Activated naive CD4-positive, alpha-beta T cell treated with anti-CD3 and anti-CD28 coated beads, Interleukin-2, amount 10 ng/mL, durations not matched to agents 7 days and 5 days (primary cell): ENCODE measurements at places on chromosomes 7 and 10.

GRCh38 chr7:42469341-42469740 lies 232.3 kb upstream of the GLI3 start:
- H3K4me1 ChIP-seq, result no peaks in the 10 kb centered on the region
- no peak overlapping the region for H3K27ac ChIP-seq
- no peak for DNase-seq
- H3K36me3 ChIP-seq, result no peaks in the 10 kb centered on the region
- no peak overlapping the region for H3K4me3 ChIP-seq

- DNase-seq, result no peak
- H3K27me3 ChIP-seq, result no peaks in the 10 kb centered on the region
- H3K4me3 ChIP-seq, result no peak overlapping the region
- H3K4me1 ChIP-seq, result no peaks in the 10 kb centered on the region
- H3K36me3 ChIP-seq, result no peaks in the 10 kb centered on the region
Observed at GRCh38 chr10:106571192-106571946, 593.1 kb downstream of the SORCS1 start.

DNA sequence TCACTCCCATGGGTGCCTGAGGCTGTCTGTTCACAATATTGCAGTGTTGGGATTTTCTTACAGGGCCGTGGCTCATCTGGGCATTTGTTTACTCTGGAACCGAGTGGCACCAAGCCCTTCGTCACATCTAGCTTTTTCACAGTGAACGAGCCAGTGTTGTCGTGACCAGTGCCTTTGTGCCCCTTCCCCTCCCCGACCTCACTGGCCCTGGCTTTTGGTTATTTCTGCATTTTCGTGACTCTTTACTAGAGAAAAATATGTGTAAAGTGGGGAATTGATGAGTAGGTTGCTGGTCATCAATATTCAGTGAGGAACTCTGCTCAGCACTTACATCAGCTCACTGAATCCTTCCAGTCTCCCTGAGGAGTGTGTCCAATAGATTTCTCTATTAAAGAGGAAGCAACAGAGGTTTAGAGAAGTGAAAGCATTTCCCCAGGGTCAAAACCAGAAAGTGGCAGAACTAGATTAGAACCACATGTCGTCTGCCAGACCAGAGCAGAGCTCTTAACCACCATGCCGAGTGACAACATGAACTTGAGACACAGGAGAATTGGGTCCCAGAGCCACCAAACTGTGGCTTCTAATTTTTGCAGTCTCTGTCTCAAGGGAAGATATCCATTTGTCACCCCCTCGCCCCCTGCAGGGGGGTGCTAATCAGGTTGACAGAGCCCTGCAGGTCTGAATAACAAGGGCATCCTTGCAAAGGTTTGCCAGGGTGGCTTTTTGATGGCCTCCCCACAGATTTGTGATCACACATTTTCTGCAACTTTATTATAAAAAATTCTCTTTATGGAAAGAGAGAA lies 125.3 kb downstream of the CHN2 start:
- no peak for DNase-seq
- no peaks in the 10 kb centered on the region for H3K36me3 ChIP-seq
- H3K4me1 ChIP-seq, result no peaks in the 10 kb centered on the region
- H3K27me3 ChIP-seq, result peaks cover 7% of the 10 kb centered on the region
- H3K27ac ChIP-seq, result no peak overlapping the region

DNA sequence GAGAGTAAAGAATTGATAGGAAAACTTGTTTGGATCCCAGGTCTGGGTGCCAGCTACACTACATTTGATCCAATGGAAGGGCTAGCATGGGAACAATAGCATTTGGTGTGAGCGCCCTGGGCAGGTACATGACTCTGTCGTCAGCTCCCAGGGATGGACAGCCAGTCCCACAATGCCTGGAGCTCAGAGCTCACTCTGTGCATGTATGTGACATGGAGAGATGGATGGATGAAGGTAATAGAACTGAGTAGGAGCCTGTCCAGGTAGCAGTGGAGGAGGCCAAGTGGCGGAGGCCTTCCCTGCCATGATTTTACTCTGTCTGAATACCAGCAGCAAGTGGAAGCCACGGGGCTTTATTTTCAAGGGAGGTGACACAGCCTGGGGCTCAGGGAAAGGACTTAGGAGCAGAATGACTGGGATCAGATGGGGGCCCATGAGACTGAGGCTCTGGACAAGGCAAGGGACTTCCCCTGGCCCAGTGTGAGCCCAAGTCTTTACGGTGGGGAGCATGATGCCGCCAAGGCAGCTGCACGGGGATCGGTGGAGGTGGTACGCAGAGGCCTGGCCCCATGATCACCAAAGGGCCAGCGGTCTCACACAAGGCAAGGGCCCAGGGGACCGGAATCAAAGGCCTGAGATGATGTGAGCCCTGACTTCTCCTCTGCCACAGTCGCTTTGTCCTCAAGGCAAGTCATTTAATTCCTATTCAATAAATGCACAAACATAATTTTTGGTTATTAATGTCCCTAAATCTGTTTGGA lies 5.9 kb downstream of the PTPRE start:
- DNase-seq, result no peak
- H3K27ac ChIP-seq, result no peak overlapping the region
- H3K27me3 ChIP-seq, result peaks cover 34% of the 10 kb centered on the region

DNA sequence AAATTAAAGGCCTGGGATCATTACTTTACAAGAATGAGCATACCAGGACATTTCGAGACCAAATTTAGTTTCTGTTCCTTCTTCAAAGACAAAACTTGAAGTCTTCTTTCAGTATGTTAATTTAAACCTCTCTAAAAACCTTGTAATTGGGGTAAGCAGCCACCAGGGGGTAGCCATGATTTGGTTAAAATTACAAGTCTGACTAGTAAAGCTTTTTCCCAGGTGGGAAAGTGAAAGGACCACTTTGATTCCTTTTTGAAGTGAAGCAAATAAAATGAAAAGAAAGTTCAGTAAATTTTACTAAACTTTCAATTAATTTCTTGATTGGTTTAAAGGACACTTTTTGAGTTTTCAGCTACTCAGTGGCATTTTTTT lies 294.3 kb downstream of the BBS9 start:
- H3K36me3 ChIP-seq, result no peaks in the 10 kb centered on the region
- DNase-seq, result peak; percentile 23
- H3K4me3 ChIP-seq, result no peak overlapping the region

GRCh38 chr7:79317728-79318127 lies 135.7 kb downstream of the MAGI2 start:
- no peaks in the 10 kb centered on the region for H3K4me1 ChIP-seq
- no peak overlapping the region for H3K27ac ChIP-seq
- H3K36me3 ChIP-seq, result no peaks in the 10 kb centered on the region
- H3K27me3 ChIP-seq, result no peaks in the 10 kb centered on the region

- no peak for DNase-seq
- H3K36me3 ChIP-seq, result no peaks in the 10 kb centered on the region
- H3K27me3 ChIP-seq, result peaks cover 46% of the 10 kb centered on the region
- H3K4me3 ChIP-seq, result peak overlapping the region; percentile 68
Observed at GRCh38 chr7:22357311-22358175, 589 bp upstream of the RAPGEF5 start.

DNA sequence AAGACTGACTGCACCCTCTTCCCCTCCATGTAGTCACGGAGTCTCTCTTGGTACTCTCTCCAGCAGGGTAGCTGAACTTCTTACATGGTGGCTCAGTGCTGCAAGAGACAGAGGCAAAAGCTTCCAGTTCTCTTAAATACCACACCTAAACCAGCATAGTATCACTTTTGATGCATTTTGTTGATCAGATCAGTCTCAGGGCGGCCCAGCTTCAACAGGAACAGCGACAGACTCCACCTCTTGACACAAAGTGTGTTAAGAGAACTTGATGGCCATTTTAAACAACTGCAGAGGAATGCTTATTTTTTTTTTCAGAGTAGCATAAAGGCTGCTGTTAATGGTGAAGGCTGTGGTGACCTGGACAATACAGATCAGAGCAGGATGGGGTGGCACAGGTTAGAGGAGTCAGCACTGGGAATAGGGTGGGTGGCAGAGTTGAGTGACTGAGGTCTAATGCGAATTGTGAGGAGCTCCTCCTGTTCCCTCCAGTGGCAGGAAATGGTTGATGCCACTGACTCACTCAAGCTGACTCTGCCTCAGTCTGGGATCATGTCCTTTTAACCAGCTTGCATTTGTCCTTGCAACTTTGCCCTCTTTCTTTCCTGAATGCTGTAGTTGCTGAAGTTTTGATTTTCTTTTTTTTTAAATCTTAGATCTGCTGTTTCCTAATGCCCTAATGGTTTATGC lies 17.3 kb downstream of the MGAM start:
- no peaks in the 10 kb centered on the region for H3K4me1 ChIP-seq
- H3K4me3 ChIP-seq, result no peak overlapping the region
- H3K27ac ChIP-seq, result no peak overlapping the region

DNA sequence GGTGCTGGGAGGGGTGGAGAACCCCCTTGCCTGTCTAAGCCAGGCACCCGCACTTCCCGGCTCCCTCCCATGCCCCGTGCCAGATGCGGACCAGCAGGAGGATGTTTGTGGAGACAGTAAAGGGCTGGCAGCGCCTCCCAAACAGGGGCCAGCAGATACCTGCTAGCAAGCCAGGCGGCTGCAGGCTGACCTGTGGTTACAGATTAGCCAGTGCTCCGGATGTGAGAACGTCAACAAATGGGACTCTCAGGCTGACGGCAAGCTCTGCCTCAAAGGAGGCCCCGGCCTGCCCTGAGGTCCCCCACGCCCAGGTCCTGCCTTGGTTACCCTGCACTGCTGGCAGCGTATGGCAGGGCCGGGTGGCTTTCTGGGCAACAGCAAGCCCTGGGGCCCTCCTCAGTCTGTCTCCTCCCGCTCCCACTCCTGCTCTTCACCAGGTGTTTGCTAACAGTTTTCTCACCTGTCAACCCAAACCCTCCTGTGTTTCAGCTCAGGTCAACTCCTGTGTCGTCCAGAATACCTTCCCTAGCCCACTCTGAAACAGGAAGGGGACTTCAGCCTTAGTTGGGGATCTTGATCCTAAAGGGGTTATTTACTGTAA lies 85.4 kb downstream of the NEURL1 start:
- no peaks in the 10 kb centered on the region for H3K36me3 ChIP-seq
- no peak overlapping the region for H3K27ac ChIP-seq
- H3K27me3 ChIP-seq, result peaks cover 35% of the 10 kb centered on the region

GRCh38 chr7:105800442-105800841 lies 76.0 kb downstream of the ATXN7L1 start:
- H3K4me1 ChIP-seq, result peaks cover 24% of the 10 kb centered on the region
- no peaks in the 10 kb centered on the region for H3K36me3 ChIP-seq
- no peak overlapping the region for H3K27ac ChIP-seq
- no peak overlapping the region for H3K4me3 ChIP-seq
- peaks cover 3% of the 10 kb centered on the region for H3K27me3 ChIP-seq

DNA sequence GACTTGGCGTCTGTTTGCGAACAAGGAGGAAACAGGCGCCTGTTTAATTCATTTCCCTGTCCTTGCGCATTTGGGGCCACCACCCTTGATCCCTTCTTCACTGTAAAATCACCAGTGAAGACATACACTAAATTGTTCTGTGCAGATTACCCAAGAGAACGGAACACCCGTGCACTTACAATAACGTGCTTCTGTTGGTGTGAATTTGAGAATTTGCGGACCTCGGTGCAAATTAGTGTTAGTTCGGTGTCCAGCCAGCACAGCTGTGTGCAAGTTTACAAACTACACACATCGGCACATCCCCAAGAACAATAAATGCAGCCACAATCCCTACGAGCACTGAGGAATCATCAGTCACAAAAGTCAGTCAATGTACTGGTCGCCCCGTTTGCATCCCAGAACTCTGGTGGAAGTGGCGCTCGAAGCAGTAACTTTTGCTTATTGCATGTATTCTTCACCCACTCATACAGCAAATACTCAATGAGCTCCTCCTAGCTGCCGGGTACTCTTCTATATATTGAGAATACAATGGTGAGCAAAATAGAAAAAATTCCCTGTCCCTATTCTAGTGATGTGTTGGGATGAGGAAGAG lies 786 bp upstream of the CNOT4 start:
- peaks cover 2% of the 10 kb centered on the region for H3K36me3 ChIP-seq
- H3K4me1 ChIP-seq, result peaks cover 9% of the 10 kb centered on the region
- H3K27ac ChIP-seq, result no peak overlapping the region
- no peaks in the 10 kb centered on the region for H3K27me3 ChIP-seq
- no peak for DNase-seq

DNA sequence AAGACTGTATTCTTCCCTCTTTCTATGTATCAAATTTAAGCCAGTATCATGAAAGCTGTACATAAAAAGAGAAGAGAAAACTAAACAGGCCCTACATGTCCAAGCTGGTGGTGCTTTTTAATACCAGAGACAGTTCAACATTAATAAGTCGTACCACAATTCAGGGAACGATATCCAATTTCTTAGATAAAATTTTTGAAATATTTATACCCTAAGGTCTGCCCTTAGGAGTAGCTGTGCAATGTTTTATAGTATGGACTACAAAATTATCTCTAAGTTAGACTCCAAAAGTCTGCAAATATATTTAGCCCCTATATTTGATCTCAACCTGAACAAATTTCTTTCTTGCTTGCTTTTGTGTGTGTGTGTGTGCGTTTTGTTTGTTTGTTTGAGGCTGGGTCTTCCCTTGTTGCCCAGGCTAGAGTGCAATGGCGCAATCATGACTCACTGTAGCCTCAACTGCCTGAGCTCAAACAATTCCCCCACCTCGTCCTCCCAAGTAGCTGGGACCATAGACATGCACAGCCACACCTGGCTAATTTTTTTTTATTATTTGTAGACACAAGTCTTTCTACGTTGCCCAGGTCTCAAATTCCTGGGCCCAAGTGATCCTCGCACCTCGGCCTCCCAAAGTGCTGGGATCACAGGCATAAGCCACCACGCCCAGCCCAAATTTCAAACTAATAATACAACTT lies 13.2 kb downstream of the ARHGAP19 start:
- no peak for DNase-seq
- no peaks in the 10 kb centered on the region for H3K36me3 ChIP-seq
- no peaks in the 10 kb centered on the region for H3K27me3 ChIP-seq
- no peak overlapping the region for H3K4me3 ChIP-seq
- H3K4me1 ChIP-seq, result peaks cover 4% of the 10 kb centered on the region

- no peak overlapping the region for H3K27ac ChIP-seq
- peaks cover 77% of the 10 kb centered on the region for H3K4me1 ChIP-seq
- peaks cover 53% of the 10 kb centered on the region for H3K36me3 ChIP-seq
- no peaks in the 10 kb centered on the region for H3K27me3 ChIP-seq
- no peak overlapping the region for H3K4me3 ChIP-seq
Observed at GRCh38 chr7:55477781-55478374, 94.4 kb downstream of the VOPP1 start.

DNA sequence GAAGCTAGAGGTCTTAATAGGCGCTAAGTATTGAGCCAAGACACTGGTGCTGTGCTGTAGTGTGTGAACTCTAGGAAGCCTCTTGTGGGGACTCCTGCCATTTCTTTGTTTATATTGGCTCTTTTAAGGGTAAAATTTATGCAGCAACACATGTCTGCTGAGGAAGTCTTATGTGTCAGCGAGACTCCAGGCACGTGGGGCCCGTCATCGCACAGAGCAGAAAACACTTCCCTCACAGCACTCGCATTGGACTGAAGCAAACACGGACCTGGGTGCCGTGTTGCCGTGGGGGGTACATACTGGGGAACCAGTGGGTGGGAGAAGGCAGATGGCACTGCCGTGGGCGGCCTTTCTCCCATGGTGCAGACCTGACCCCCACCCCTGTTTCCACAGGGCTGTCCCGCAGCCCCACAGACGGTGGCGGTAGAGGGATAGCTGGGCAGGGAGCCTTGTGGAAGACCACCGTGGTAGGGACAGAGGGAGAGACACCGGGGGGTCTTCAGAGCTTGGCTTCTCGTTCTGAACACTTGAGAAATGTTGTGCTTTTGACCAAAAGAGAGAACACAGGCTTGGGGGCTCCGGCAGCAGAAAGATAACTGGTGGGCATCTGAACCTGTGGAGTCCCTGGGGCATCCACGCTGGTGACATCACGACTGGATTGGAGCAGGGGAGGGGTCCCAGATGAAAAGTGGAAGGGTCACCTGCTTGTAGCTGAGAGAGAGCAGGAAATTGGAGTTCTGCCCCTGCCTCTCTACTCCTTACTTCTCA lies 284.7 kb upstream of the SHH start:
- no peak overlapping the region for H3K4me3 ChIP-seq
- DNase-seq, result peak; percentile 30
- peak overlapping the region; percentile 94 for H3K27ac ChIP-seq
- H3K36me3 ChIP-seq, result no peaks in the 10 kb centered on the region
- H3K4me1 ChIP-seq, result peaks cover 24% of the 10 kb centered on the region
